ENCODE measurements at places on chromosomes 6 and 20.

GRCh38 chr6:19837511-19838441, 606 bp downstream of the ID4 start:
- peak; percentile 21 for DNase-seq

- DNase-seq, result peak; percentile 25
Observed at GRCh38 chr20:4161401-4162251, 146.3 kb upstream of the RNF24 start.

DNA sequence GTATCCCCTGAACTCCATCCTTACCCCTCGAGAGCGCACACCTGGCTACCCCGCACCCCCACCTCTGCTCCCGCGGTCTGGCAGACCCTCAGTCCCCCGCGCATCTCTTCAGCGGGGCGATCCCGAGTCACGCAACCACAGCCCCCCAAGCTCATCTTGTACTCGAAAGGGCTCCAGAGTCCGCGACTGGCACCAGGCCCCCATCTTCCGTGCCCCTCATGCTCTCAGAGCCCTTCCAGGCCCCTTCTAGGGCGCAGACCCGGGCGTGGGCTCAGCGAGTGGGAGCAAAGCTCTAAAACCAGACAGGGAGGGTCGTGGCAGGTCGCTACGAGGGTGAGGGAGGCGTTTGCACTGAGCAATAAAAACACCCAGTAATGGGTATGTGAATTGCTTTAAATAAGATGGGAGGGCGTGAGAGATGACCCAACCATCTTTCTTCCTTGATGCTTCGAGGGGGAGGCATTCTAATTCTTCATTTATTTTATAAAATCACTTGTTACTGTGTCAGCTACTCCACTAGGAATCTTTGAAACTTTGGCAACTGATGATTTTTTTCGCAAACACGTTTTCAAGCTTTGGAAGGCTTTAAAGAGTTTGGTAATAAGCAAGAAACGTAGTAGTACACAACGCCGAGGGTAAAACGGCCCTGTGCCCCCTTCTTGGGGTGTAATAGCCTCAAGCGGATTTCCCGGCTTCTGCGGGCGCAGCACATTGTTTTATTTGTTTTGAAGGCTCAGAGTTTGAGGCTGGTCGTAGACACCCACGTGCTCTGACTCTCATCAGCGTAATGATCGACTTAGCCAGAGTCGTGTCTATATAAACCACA, 42.6 kb upstream of the SUPT3H start:
- no peak for DNase-seq

GRCh38 chr6:33808641-33809180, 4.9 kb upstream of the MLN start:
- no peak for DNase-seq

DNA sequence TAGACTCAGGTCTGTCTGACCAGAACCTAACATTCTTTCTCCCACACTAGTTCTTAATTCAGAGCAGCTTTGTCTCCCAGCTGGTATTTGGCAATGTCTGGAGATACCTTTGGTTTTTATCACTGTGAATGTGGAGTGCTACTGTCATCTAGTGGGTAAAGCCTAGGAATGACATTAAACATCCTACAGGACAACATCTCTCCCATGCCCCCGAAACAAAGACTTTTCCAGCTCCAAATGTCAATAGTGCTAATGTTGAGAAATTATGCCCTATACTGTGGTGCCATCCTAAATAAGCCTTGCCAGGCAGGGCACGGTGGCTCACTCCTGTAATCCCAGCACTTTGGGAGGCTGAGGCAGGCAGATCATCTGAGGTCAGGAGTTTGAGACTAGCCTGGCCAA, 4.2 kb upstream of the TTPAL start:
- peak; percentile 86 for DNase-seq

- DNase-seq, result no peak
Observed at GRCh38 chr20:39378776-39379175, 416.6 kb downstream of the DHX35 start.

DNA sequence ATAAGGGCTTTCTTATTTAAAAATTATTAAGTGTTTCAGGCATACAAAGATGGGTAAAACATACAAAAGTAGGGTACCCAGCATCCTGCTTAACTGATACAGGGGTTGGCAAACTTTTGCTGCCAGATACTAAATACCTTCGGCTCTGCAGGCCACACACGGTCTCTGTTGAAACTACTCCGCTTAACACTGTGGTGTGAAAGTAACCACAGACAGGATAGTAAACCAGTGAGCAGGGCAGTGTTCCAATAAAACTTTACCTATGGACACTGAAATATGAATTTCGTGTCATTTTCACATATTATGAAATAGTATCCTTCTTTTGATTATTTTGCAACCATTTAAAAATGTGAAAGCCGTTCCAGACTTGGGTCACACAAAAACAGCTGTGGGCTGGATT, 92.4 kb downstream of the EYA2 start:
- no peak for DNase-seq

DNA sequence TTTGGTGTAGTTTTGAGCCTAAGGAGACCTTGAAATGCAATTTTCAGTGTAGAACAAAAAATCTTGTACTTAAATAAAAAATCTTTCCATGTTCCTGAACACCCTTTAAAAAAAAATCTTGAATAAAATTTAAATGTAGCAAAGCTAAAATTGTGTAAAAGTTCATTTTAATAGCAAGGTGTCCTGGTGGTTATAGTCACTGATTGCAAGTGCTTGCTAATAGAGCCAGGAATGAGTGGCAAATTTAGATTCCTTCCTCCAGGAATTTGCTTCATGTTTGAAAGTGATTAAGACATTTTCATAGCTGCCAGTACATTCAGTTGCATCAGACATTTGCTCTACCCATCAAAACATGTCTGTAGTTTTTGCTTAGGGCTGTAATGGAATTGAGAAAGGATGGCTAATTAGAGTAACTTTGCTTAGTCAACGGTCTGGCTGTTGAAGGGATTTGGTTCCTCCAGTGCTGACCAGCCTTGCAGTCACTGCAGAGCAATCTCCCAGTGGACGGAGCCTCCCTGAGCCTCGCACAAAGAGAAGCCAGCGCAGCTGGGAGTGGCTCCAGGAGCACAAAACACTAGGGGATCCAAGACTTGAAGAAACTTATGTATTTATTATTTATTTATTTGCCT, 36.5 kb downstream of the AKAP12 start:
- no peak for DNase-seq

DNA sequence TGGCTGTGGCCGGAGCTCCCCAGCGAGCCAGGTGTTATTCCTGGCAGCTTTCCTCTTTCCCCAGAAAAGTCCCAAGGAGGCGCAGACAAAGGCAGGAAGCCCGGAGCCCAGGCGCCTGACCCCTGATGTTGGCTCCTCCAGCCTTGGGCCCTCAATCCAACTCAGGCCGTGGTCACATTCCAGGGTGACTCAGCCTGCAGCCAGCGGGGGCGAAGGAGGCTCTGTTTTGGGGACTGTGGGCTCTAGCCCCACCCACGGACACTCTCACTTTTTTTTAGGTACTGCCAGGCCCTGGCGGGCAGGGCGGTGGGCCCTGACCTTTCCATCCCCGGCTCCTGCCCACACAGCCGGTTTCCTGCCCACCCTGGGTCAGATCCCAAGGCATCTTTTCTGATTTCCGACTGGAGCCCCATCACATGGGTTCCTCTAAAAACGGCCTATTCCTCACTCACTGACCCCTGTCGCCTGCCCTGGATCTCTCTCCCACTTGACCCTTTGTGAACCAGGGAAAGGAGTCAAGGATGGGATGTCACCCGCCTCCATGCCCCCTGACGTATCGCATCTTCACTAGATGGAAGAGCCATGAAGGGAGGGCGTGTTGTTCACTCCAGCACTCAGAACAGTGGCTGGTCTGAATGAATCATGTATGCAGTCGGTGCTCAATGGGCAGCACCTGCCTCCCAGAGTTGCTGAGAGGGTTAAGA, 5.5 kb downstream of the PTGIS start:
- no peak for DNase-seq

- DNase-seq, result no peak
Observed at GRCh38 chr6:14386668-14387067, 269.1 kb downstream of the CD83 start.

DNA sequence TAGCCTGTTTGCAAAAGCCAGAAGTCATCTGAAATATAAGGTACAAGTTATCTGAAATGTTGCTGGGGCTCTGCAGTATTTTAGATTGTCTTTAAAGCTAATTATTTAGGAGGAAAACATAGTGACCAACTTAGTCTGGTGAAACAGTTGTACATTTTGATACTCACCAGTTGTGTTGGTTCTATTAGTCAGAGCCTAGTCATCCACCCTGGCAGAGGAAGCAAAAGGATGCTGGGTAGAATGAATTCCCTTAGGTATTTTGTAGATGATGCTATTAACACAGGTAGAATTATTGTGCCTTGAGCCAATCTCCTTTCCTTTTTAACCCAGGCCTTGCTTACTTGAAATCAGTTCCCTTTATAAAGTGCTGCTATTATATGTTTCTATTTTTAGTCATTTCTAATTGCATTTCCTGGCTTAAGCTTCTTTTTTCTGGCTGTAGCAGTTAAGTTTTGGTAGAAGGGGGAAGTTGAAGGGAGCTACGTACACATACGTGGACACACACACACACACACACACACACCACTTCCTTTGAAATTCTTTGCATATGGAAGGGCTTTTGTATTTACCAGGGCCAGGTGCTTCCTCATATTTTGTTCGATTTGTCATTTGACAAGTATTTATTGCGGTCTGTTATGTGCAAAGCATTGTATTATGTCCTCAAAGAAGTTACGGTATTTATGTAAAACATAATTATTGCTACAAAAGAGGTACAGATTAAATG, 82.4 kb downstream of the RTN4IP1 start:
- peak; percentile 36 for DNase-seq

DNA sequence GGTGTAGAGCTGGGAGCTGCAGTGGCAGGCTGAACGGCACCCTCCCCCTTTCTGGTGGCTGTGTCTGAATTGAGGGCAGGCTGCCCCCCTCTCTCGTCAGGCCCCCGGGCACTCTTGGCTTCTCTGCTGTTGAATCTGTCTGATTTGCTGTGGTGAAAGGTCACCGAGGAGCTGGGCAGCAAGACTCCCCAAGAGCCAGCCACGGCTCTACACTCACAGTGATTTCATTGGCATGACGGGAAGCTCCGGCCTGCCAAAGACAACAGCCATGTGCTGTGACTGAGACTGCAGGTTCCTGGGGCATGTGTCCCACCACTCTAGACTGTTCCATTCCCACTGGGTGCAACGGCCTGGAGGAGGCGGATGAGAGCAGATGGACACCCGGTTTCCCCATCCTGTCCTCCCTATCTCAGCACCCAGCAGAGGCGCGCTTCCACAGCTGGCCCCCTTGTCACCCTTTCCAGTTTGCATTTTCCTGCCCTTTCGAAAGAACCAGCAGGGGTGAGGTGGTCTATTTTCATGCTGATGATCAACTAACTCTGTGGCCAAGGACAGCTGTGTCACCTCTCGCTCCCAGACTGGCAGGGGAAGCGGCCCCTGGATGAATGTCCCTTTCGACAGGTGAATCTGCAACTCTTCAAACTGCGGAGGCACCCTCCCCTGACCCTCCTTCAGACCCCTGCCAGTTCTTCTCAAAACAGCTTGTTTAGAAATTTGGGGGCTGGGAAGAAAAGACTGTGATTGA, 2.2 kb downstream of the APCDD1L start:
- DNase-seq, result no peak

GRCh38 chr6:69705954-69706353, 90.9 kb downstream of the LMBRD1 start:
- DNase-seq, result no peak

- DNase-seq, result no peak
Observed at GRCh38 chr6:40148882-40149573, 214.8 kb upstream of the MOCS1 start.

GRCh38 chr6:15399641-15400470, 154.0 kb downstream of the JARID2 start:
- DNase-seq, result no peak

DNA sequence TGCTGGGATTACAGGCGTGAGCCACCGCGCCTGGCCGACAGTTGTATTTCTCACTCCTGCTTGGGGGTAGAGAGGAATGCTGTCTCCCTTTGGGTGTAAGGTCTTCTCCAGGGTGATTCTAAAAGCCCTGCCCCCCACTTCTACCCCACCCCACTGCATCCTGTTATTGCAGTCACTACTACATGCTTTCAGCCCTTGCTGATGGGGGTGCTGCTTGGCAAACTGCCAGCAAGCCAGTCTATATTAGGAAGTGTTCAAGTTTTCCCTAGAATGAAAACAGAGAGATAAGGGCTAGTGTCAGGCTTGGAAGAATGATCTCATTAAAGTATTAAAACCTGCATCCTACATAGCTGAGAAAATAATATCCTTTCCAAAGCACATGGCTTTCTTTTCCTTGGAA, 31.3 kb downstream of the TTI1 start:
- no peak for DNase-seq

- DNase-seq, result no peak
Observed at GRCh38 chr20:19074828-19075516, 137.5 kb upstream of the SLC24A3 start.

DNA sequence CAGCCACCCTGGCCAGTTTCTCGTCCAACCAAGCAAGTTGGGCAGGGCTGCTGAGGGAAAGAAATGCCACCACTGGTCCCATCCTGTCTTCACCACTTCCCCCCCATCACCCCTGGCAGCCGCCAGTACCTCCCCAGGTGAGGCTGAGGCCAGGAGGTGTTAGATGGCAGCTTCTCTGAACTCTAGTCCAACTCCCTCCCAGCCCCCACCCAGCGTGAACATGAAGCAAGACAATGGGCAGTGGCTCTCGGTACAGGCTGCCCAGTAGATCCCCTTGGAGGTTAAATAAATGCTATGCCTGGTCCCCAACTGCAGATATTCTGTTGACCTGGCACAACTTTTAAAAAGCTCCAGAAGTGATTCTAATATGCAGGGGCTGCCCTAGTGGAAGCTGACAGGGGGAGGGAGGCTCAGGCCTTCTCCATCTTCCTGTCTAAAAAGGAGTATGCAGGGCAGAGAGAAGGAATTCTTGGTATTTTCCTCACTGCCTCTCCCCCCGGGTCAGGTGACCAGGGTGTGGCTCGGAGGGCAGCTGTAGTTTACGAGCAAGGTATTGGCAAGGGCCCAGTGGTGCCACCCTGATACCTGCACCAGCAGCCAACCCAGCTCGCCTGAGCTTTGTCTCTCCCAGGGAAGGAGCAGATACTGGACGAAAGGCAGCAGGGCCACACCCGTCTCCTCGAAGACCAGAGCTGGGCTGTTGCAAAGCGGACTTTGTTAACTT, 25.7 kb downstream of the KCNK5 start:
- DNase-seq, result no peak

DNA sequence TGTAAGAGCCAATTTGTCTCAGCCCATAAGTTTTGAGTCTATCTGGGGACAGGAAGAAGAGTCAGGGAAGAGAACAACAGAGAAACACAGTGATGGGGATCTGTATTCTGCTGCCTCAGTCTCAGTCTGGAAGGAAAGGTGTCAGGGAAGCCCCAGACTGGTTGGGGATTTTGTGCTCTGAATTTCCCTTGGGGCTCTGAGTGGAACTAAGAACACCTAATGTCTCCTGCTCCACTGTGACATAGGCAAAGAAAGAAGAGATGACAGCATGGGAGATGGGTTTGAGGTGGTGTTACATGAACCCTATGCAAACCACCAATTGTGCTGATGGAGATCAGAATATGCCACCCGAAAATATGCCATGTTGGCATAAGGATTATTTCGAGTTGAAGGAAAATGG, 139.5 kb upstream of the MYLIP start:
- DNase-seq, result no peak

Measured in HepG2 (cell line).